ENCODE measurements at places on chromosomes 6 and 20.

DNA sequence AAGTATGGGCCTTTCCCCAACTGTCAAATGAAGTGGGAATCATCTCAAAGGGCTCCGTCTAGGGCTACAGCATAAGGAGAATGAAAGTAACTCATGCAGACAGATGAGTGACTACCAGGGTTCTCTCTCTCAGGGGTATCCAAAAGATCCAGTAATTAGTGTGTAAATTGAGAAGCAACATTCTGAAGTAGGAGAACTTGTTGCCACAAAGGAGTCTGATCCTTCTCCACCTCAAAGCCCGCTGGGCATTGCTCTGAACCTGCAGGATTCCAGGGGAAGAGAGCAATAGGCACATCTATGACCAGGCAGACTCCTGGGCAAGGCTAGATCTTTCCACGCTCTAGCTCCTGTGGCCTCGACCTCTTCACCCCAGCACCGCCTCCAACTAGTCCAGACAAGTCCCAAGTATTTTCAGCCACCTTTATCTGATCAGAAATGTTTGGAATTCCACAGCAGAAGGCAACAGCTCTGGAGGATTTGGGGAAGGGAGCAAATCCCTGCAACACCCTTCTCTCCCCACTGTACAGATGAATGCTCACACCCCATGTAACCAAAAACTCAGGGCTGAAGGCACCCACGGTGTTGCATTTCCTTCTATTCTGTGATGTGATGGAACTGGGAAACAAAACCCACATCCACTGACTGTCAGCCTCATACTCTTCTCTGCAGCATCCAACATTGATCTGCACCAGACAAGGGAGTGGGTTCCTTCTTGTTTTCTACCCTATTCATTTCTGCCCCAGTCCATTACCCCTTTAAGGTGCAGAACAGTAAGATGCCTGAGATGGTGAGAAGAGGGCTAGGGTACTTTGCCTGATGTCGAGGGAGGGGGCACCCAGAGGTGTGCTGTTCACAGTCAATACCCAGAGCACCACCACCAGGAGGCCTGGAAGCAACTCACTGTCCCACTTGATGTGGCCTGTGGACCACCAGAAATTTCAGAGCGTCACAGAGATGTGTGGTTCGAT lies 41.0 kb downstream of the COX4I2 start:
- no peak for DNase-seq

GRCh38 chr20:50957276-50957675 lies 1.1 kb downstream of the DPM1 start:
- DNase-seq = no peak

- DNase-seq = no peak
Observed at GRCh38 chr6:111124406-111124805, 37.1 kb downstream of the SLC16A10 start.

DNA sequence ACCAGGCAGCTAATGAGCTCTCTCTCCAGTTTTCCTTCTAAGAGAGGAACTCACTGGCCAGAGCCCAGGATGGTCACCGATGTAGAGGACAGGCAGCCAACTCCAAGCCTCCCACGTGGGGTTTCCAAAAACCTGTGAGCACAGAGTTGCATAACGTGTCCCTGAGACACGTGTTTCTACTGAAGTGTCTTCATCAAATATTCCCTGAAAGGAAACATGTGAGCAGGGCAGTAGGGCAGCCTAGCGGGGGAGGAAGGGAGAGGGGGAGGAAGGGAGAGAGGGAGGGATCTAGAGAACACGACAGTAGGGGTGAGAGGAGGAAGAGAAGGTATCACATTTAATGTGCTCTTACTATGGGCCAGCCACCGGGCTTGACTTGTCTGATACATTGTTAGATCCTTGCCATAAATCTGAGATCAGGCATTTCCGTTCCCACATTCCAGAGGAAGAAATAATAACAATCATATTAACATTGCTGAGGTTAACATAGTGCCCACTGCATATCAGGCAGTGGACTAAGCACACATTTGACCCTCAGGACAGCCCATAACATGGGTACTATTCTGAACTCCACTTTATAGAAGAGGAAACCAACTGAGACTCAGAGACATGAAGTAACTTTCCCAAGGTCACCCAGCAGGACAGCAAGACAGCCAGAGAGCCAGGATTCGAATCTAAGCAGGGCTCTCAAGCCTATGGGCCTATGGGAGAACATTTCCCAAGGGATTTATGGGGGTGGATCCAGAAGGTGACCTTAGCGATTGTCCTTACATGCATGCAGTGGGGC lies 4.5 kb upstream of the SYS1 start:
- peak; percentile 84 for DNase-seq

- DNase-seq = no peak
Observed at GRCh38 chr6:109282756-109283155, 99.5 kb downstream of the CD164 start.

- no peak for DNase-seq
Observed at GRCh38 chr6:142805042-142805441, 139.9 kb downstream of the HIVEP2 start.

DNA sequence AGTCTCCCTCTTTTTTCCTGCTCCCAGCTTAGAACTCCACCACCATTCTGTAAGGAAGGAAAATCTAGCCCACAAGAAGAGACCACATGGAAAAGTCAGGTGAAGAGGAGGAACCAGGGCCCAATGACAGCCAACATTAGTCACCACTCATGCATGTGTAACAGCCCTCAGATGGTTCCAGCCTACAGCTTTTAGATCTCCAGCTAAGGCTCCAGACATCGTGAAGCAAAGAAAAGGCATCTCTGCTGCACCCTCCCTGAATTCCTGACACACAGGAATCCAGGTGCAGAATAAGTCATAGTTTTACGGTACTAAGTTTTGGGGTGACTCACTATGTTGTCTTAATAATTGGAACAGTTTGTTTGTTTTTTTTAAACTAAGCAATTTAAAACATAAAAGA lies 25.5 kb downstream of the DCDC2 start:
- DNase-seq = no peak

GRCh38 chr20:61763740-61764400 lies 301.8 kb downstream of the TAF4 start:
- no peak for DNase-seq

DNA sequence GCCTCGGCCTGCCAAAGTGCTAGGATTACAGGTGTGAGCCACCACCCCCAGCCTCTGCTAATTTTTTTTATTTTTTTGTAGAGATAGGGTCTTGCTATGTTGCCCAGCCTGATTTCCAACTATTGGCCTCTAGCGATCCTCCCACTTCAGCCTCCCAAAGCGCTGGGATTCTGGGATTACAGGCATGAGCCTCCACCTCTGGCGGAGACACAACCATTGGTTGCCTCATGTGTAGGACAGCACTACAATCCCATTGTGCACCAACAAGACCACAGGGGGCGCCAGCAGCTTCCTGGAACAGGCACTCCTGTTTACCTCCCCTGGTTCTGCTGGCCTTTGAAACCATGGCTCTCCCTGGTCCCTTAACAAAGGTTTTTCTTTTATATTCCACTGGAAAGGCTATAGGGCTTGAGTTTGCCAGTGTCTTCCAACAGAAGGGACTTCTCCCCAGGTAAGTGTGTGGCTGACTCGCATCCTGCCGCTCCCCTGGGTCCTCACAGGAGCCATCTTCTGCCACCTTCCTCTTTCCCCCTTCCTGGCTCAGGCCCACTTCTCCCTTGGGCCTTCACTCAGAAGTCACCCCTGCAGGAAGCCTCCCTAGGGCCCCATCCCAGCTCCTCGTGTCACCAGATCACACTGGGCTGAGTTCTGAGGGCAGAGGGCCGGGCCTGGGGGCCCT lies 39.2 kb upstream of the TLDC2 start:
- DNase-seq = peak; percentile 64

GRCh38 chr20:11901127-11901526 lies 16.6 kb upstream of the BTBD3 start:
- no peak for DNase-seq

DNA sequence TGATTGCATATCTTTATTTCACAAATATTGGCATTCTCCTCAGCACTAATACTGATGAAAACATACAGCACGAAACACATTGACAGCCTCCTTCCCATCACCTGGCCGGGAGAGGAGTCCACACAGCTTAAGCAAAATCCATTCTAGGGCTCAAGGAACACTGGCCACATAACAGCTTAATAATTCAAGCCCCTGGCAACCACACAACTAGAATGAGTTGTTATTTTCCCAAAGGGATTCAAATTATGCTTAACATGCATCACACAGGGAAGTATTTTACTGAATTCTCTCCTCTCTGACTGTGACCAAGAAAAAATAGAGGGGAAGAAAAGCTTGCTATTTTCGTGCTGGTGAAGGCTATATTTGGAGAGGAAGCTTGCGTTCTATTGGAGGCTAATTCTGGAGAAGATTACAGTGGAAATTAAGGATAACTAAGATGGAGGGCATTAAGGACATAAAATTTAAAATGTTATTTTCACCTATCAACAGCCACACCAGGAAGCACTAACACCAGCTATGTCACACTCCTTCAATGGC lies 198.5 kb downstream of the ADGRG6 start:
- DNase-seq = no peak

DNA sequence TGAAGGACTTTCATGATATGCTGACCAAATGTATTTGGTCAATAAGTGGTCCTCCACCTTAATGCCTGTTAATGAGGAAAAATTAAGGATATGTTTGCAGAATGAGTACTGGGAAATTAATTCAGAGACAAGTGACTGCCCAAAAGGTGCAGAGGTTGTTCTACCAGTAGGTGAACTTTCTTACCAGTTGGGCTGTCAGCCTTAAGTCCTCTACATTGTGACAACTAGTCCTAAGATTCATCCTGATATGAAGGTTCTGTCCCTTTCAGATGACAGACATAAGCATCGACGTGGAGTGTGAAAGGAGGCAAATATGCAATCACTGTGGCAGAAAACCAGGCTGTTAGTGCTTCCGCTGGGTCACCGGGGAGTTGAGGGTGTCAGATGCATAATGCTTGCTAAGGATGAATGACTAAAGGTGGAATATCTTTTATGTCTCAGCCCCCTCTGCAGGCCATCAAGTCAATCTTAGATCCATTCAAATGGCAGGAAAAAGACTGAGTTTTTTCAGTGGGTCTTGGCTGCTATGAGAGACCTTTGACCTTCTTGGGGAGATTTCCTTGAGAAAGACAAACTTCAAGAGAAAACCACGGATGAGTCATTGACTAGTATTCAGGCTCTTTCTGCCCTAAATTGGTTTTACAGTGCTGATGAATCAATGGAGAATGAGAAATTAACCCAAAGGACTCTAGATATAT lies 226.0 kb downstream of the TPBG start:
- DNase-seq = no peak

DNA sequence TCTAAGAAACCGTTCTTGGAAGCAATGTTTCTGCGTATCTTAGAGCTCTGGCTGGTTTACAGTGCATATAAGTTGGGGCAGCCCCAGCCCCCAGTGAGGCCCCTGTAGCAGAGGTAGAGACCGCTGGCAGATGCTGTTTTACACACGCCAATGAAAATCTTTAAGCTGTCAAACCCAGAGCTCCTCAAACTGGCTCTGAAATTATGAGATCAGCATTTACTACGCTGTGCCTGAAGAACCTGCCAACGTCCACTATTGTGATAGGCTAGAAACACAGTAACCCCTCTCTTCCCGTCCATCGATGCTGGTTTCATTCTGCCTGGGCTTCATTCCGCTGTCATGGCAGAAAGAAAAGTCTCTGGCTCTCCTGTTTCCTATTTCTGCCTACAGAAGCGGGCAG lies 160.6 kb downstream of the SMOC2 start:
- DNase-seq = no peak

- DNase-seq = no peak
Observed at GRCh38 chr20:53706466-53707370, 113.1 kb upstream of the ZNF217 start.

DNA sequence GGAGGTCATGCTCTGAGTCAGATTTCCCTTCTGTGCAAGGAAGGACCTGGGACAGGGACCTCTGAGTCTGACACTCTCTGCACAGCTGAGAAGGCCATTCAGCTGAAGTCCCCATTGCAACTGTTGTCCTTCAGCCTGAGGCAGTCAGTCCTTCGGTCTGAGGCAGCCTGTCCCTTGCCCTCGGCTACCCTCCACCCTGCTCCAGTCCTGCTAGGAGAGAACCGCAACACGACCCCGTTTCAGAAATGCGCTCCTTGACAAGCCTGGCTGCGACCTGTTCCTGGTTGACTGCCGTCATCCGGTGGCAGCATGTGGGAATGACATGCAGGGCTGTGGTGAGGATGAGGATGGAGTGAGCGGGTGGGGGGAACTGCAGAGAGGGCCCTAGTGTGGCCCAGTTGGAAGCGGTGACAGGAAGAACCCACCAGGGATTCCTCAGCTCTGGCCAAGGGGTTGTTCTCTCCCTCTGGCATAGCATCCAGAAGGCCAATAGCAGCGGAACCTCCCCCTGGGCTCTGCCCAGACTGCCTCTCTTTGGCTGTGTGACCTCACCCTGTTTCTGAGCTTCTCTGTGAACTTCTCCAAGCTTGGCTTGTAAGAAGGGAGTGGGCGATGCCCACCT lies 40.3 kb upstream of the ANGPT4 start:
- peak; percentile 69 for DNase-seq

- no peak for DNase-seq
Observed at GRCh38 chr6:166814390-166814789, 142.0 kb downstream of the RNASET2 start.

DNA sequence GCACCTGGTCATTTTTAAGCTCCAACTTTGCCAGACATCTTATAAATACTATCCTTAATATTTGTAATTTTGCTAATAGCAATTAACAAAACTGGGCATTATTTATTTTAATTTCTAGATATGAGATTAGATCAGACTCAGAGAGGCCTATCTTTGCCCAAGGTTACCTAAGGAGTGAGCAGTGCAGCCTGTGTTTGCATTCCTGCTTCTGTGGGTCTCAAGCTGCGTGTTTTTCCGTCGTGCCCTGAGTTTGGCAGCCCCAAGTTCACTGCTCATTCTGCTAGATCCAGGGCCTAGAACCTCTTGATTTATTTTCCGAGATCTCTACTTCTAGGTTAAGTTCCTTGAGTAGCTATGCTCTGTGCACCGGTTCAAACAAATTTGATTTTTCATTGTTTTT lies 11.0 kb upstream of the ADGRG6 start:
- no peak for DNase-seq

DNA sequence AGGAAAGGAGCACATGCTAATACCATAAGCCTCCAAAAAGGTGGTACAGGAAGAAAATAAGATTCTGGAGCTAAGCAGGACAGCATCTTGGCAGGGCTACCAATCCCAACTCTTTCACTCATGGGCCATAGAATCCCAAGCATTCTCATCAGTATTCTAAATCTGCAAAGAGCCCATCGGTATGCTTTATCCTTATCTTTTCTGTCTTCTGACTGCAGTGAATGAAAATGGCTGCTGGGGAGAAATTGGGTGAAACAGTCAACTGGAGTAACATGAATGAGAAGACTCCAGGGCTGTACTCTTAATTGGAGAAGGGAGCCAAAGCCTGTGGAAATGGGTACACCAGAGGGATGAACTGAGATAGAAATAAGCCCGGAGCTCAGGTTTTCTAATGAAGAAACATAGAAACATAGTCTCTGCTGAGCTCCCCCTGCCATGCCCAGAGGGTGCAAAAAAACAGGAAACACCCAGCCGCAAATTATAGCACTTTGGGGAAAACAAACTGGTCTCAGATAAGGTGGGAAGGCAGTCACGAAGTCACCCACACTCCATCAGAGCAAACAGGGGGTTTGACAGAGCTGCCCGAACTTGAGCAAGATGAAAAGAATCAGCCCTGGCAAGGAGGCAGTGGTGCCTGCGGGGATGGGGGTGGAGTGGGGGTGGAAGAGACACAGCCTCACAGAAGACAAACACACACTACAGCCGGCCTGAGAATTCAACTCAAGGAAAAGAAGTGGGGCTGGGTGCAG lies 35.4 kb upstream of the E2F3 start:
- DNase-seq = no peak

Data from right lobe of liver (tissue), 6 donors.